Fibroblast of skin of right quadriceps (primary cell): ENCODE measurements at places on chromosomes 6 and 20.
A peak's percentile ranks its signal among the peaks of the same experiment; 100 is the strongest.

DNA sequence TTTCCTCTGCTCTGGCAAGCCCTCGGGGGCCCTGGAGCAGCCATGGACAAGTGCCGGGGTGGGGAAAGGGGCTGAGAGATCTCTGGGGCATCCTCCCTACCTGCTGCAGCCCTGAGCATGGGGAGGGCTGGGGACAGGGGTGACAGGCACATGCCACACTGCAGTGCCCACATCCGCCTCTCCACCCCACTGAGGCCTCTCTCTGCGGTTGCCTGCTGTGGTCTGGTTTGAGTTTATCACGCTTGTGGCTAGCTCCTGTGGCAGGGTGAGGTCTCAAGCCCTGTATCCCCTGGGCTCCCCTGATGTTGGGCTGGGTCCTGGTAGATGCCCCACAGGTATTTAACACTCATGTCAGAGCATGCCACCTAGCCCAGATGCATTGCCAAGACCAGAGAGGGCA lies 52.9 kb upstream of the MLN start:
- no peak for DNase-seq

GRCh38 chr6:134525190-134525868 lies 207.4 kb upstream of the SGK1 start:
- no peak for DNase-seq

DNA sequence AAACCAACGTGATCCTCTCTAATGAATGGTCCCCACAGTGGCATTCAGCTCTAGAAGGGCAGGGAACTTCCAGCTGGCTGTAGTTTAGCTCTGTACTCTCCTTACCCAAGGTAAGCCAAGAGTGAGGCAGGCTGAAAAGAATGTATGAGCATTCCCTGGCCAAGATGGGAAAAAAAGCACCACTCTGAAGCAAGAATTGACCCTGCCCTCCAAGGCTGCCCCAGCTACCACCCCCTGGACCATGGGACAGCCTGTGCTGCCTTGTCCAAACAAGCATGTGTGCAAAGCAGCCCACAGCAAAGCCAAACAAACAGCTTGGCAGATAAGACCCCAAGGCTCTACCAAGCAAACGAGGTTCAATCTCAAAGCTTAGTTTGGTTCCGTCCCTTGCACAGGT lies 73.9 kb downstream of the GFOD1 start:
- no peak for DNase-seq

GRCh38 chr6:30071081-30071818 lies 4.3 kb downstream of the PPP1R11 start:
- peak; percentile 22 for DNase-seq

DNA sequence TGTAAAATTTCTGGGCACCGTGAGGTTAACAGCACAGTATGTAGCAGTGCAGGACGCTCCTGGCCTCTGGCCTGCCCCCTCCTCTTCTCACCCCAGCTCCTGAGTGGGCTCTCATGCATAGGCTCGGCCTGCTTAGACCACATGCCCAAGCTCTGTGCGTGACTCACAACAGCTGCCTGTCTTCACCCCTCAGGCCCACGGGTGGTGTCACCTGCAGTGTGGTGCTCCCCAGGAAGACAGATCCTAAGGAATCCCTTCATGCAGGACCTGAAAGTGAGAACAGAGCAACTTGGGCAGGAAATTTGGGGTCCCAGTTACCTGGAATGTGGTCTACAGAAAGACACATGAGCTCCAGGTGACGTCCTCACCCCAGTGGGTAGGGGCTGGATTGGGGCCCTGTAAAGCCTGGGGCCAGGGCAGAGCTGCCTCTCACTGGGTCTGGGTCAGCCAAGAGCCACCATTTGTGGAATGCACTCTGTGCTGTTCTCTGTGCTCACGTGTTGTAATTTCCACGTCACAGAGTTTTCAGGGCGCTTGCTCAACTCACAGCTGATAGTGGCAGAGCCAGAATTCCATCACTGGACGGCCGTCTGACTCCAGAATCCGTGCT lies 37.0 kb upstream of the PXDC1 start:
- DNase-seq: no peak

DNA sequence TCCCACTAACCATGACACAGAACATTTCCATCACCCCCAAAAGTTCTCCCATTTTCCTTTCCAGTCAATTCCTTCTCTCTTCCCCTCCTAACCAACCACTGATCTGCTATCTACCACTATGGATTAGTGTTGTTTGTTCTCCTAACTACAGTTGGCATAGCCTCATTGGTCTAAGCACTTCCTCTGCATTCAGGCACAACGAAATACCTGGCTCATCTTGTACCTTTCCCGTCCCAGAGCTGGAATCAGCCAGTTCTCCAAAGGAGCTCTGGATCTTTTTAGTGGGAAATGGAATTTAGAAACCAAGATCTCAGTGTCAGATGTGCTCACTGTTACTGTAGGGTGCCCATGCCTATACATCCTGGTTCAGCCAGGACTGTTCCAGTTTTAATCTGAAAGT lies 4.0 kb upstream of the WTAP start:
- no peak for DNase-seq

DNA sequence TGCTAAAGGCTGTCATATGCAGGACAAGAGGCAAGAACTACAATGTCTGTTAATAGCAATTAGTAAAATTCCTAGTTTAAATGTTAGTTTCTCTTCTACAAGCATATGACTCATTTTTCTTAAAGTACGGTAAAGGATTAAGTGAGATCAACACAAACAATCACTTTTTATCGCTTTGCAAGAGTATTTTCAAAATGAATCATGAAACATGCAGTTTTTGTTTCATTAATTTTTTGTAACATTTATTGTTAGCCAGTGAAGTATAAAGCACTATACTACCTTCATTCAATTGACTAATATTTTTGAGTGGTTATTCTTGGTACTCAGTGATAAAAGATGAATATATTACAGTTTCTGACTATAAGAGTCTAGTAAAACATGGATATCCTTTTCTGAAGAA lies 138.6 kb downstream of the AHI1 start:
- DNase-seq: peak; percentile 51

- DNase-seq: no peak
Measured at GRCh38 chr20:54133434-54134427, 40.1 kb downstream of the CYP24A1 start.
